Activated CD8-positive, alpha-beta T cell treated with anti-CD3 and anti-CD28 coated beads for 36 hours (primary cell): ENCODE measurements at places on chromosomes 1 and 21. TPM values are rescaled to one million over a fixed set of nuclear protein-coding genes. Genes with fewer than 3 reads are reported as not detected.

- DNase-seq = no peak
Measured at GRCh38 chr1:192706936-192707335, 71.0 kb downstream of the RGS13 start.

- no peak for DNase-seq
Measured at GRCh38 chr21:31993826-31994825, 121.3 kb downstream of the HUNK start.

Gene CHTOP
- 83.2 TPM for total RNA-seq

Gene GPA33
- not detected for total RNA-seq

Gene AUNIP
- total RNA-seq = 8.8 TPM

Gene FASLG
- 8.4 TPM for total RNA-seq

Gene MCOLN3
- 0.29 TPM for total RNA-seq

Gene S100A5
- total RNA-seq = 1.1 TPM

DNA sequence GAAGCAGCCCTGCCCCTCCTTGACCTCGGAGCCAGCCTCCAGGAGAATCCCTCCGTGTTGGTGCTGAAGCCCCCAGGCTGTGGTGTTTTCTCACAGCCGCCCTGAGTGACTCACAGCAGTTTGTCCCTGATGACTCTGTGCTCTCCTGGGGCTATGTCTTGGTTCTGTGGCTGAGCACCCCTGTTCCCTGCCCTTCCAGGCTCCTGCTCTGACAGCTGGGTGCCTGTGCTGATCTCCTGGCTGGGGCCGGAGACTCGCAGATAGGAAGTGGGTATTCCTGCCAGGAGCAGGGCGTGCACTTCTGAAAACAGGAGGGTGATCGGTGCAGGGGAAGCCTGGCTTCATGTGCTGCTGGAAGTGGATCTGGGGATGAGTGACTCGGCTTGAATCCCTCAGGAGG, 34.5 kb downstream of the POFUT2 start:
- no peak for DNase-seq

Gene TOR1AIP1
- total RNA-seq = 45.8 TPM

GRCh38 chr1:6581561-6582305, 1.9 kb downstream of the ZBTB48 start:
- DNase-seq = no peak
